ENCODE measurements at places on chromosomes 6 and 20.

DNA sequence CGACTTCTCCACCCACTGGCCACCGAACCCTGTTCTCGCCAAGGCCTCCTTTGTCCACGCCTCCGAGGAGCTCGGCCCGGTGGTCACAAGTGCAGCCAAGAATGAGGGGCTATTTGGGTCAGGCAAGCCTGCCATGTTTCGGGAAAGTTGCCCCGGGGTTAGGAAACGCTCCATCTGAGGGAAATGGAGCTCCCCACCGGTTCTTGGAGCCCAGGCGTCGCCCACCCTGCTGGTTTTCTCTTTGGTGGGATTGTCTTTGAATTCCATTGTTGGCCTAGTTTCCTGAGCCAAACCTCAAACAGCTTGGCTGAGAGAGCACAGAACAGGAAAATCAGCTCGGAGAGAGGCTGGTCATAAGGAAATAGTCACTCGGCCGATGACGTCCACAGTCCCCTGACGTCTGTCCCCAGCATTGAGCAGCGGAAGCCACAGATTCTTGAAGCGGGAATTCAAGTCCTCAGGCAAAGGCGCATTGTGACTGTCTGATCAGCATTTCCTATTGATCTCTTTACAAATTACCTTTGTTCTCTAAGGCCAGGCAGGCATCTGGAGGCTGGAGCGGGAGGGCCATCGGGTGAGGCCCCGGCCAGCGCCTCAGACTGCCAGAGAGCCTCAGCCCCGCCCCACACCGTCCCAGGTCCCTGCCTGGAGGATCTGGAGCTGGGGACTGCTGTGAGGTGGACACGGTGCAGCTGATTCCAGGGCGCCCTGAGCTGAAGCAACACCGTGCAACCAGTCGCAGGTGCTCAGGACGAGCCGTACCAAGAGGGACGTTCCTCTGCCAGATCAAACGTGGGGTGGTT, 138.6 kb downstream of the DLL1 start:
- DNase-seq = no peak

DNA sequence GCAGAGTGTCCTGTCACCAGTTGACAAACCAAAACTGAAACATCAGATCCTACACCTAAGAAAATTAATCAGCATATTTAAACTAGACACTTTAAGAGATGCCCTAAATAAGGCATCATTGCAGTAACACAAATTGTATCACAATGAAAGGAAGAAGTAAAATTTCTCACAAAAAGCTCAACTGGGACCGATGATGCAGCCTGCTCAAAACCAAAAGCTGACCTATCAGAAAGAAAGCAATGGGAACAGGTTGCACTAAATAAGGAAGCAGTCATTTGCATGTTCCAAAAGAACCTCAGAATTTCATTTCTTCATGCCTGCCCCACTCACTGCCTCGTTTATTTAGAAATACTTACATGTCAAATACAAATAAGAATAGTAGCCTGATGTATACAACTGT, 12.1 kb downstream of the HIVEP2 start:
- DNase-seq = no peak

GRCh38 chr6:71544906-71545305, 256.3 kb downstream of the OGFRL1 start:
- DNase-seq = no peak

GRCh38 chr6:148635070-148635743, 111.6 kb upstream of the UST start:
- DNase-seq = no peak

DNA sequence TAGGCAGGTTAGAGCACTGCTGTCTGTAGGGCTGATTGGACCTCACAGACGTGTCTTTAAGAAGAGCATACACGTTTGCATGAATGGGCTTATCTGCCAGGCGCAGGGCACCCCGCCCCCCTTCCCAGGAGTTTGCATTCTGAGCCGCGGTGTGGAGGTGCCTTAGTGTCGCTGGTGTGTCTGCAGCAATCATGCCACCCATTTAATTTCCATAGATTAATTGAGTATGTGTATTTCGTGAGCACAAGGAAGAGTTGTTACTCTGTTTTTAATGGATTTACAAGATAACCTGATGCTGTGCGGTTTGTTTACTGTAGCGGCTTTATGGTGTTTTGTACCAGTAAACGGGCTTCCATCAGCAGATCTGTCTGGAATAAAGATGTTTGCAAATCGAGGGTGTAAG, 107.7 kb downstream of the ZDHHC14 start:
- DNase-seq = no peak

GRCh38 chr20:1484438-1485116, 6.6 kb downstream of the SIRPB2 start:
- no peak for DNase-seq

GRCh38 chr6:14910692-14911547, 334.9 kb upstream of the JARID2 start:
- DNase-seq = no peak

- DNase-seq = no peak
Observed at GRCh38 chr6:5172041-5172653, 87.0 kb downstream of the PPP1R3G start.

- no peak for DNase-seq
Observed at GRCh38 chr20:44833437-44833836, 23.1 kb upstream of the RIMS4 start.

GRCh38 chr20:46122071-46122470, 4.0 kb downstream of the CD40 start:
- no peak for DNase-seq

- no peak for DNase-seq
Observed at GRCh38 chr20:25543068-25543467, 42.3 kb downstream of the NINL start.

DNA sequence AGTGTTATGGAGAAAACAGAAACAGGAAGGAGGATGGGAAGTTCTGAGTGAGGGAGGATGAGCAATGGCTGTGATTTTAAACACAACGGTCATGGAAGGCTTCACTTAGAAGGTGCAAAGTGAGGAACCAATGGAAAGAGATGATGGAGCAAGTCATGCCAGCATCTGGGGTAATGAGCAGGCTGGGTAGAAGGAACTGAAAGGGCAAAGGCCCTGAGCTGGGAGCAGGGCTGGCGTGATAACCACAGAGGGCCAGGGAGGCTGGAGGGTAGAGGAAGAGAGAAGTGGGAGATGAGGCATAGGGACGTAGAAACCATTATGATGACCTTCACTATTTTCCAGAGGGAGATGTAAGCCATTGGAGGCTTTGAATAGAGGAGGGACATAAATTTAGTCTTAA, 43.6 kb downstream of the NHLRC1 start:
- DNase-seq = no peak

DNA sequence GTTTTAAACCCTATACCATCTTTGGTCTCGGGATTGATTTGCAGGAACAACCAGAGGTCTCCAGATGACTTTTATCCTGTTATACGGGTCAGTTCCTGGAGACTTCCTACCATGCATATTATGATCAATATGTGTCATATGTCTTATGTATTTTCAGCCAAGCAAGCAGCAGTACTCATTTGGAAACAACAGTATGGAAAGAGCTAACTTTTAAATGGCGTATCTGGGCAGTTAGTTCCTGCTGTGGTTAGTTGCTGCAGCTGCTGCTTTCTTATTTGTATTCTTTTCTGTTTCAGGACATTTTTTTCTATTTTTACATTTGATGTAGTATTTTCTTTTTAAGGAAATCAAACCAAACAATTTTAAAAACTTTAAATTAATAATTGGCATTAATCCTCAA, 207.5 kb downstream of the MANEA start:
- DNase-seq = no peak

DNA sequence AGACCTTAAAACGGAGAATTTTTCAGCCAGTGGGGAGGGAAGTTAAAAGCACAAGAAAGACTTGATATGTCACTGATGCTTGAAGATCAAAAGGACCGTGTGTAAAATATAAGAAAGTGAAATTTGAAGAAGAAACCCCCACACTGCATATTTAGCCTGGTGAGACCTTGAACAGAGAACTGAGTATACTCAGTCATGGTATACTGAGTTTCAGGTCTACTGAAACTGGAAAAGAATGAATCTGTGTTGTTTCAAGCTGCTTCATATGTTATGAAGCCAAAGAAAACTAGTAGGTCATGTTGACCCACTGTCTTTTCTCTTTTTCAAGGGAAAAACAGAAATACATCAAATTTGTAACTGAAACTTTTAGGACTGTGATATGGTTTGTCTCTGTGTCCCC, 443.8 kb upstream of the GJE1 start:
- no peak for DNase-seq

DNA sequence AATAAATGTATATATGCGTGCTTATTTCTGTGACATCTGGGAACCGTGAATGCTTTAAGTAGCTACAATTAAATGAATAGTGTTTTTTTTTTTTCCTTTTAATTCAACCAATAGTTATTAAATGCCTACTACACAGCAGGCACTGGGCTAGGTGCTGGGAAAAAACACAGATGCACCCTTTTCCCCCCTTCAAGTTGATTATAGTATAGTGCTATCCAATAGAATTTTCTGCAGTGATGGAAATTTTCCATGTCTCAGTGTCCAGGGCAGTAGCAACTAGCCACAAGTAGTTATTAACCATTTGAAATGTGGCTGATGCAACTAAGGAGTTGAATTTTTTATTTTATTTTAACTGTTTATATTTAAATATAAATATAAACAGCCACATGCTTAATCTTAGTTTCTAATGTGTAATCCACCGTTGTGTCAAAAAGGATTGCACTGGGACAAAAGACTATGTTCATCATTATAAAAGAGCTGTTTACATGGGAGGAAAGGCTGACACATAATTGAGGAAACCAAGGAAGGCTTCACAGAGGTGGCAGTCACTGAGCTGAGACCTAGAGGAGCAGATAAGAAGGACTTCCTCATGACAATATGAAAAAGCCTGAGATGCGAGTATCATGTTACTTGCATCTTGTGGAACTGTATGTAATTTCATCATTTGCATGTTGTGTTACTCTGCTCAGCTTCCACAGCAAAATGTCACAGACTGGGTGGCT, 261.2 kb upstream of the PLCB4 start:
- no peak for DNase-seq

DNA sequence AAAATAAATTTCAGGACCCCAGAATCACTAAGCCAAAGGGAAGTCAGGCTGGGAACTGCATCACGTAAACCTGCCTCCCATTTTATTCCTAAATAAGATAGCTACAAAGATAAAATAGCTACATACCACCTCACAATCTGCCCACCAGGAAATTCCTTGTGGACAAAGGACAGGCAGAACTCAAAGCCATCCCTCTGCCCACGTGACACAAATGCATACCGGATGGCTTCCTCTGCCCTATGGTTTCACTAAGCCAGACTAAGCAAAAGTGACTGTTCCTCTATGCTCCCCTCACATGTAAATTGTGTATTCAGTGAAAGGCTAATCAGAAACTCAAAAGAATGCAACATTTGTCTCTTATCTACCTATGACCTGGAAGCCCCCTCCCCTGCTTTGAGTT, 15.0 kb downstream of the MBOAT1 start:
- DNase-seq = no peak

GRCh38 chr6:158033077-158033750, 51.6 kb downstream of the SYNJ2 start:
- DNase-seq = no peak

GRCh38 chr6:77136086-77136485, 327.2 kb downstream of the HTR1B start:
- DNase-seq = no peak

- DNase-seq = no peak
Observed at GRCh38 chr20:40880063-40880728, 148.4 kb upstream of the TOP1 start.

DNA sequence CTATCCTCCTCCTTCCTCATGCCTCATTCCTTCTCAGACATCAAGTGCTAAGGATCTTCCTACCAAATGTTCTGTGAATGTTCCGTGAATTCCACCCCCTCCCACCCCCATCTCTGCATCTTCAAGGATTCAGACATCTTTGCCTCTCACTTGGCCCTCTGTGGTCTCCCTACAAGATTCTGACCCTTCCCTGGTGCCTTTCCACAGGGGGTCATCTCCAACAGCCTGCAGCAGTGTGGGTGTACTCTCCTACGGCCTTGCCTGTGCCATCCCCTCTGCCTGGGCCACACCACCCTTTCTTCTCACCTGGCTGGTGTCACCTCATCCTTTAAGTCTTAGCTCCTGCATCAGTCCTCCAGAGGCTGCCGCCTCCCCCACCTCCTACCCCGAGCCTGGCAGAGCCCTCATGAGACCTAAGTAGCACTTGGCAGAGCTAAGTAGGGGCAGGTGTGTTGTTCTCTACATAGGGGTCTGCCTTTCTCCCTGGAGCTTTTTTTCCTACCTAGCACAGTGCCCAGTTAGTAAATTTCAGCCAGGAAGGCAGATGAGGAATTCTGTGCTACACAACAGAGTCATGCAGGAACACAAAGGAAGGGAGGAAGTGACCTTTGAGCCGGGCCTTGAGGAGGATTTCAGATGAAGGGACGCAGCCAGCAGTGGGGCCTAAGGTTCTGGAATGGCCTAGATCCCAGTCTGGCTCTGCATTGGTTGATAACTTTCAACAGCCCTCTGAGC, 43.1 kb downstream of the TM9SF4 start:
- no peak for DNase-seq

GRCh38 chr6:153729189-153729588, 309.9 kb upstream of the OPRM1 start:
- DNase-seq = no peak

- DNase-seq = no peak
Observed at GRCh38 chr20:50077818-50078601, 34.9 kb downstream of the UBE2V1 start.

DNA sequence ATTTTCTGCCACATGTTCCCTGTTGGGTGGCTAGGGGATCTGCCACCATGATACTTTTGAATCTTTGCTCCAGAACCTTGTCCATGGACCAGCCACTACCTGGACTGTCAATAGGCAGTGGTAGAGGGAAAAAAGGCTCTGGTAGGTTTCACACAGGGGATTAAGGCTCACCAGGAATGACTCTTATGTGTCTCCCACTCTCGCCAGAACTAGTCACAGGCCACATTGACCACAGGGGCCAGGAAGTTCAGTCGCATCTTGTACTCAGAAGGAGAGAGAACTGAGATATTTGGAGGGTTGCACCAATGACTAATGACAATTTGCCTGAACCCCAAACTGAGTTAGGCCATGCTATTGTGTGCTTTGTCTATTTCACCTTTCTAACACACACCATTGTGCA, 23.6 kb upstream of the APCDD1L start:
- DNase-seq = no peak

GRCh38 chr20:7667194-7667593, 273.1 kb downstream of the HAO1 start:
- no peak for DNase-seq

GRCh38 chr6:30754631-30755030, 10.3 kb upstream of the IER3 start:
- no peak for DNase-seq

DNA sequence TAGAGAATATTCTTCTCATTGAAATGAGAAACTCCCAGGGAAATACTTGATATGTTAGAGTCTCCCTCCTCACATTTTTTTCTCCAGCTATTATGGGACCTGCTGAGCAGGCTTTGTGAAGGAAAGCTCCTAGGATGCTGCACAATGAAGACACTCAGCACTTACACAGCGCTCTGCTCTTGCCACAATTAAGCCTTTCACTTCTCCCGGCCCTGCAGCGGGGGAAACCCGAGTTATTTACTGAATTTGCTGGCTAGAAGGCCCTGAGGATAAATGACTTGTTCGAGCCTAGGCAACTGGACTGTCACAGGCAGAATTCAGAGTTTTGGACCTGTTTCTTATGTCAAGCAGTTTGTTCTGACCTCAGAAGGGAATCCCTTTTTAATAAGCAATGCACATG, 102.0 kb downstream of the MAP3K7 start:
- DNase-seq = no peak

GRCh38 chr20:59958123-59958522, at the start of gene CDH26:
CDH26 (plus strand) TSS chr20:59958423; CDS start chr20:59958727, 304 bp downstream.
- no peak for DNase-seq

GRCh38 chr6:154154389-154154967, 115.4 kb downstream of the OPRM1 start:
- DNase-seq = peak; percentile 69

GRCh38 chr20:51720854-51721253, 47.3 kb downstream of the ATP9A start:
- DNase-seq = no peak

GRCh38 chr6:2733736-2734480, 16.8 kb downstream of the MYLK4 start:
- no peak for DNase-seq

Measured in effector memory CD8-positive, alpha-beta T cell (primary cell).